ENCODE measurements at places on chromosomes 1 and 21.
A peak's percentile ranks its signal among the peaks of the same experiment; 100 is the strongest.

DNA sequence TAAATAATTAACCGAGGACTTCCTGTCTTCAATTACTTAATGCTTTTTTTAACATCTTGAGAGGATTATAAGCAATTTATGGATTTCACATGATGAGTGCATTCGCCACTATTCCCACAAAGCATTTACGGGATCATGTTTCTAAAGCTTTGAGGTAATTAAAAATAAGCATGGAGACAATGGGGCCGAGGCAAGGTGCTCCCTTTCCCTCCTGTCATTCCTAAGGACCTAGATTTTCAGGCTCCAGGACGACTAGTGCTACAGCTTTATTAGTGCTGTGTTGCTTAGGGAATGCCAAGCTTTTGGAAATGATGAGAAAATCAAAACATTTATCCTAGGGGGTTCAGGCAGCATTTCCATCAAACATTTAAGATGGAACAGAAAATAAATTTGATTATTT, 209.2 kb downstream of the KCTD3 start:
- DNase-seq, result peak; percentile 81

DNA sequence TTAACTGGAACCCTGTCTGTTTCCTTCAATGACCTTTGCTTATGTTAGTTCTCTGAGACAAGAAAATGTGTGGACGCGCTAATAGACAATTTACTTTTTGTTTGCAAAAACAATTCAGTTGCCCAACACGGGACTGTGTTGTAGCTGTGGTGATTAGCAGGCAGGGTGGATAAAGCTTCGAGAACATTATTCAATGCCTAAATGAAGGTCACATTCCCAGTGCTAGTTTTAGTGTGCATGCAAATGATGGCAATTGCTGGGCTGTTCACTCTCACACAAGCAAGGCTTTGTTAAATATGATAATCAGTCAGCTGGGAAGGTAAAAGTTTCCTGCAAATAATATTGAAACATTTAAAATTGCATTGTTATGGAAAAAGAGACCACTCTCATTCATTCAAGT, 188.4 kb downstream of the BACH1 start:
- no peak for DNase-seq

DNA sequence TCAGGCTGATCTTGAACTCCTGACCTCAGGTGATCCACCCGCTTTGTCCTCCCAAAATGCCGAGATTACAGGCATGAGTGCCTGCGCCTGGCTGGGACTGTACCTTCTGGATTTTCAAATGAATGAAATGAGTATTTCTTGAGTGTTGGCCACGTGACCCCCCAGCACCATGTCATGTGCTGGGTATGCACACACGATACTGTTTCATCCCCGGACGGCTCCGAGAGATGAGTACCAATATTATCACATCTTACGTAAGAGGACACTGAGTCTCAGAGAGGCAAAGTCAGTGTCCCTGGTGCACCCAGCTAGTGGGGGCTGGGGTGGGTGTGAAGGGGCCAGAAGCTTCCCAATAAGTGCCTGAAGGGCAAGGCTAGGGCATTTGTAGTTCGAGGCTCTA, 780 bp upstream of the CROCC start:
- no peak for DNase-seq

DNA sequence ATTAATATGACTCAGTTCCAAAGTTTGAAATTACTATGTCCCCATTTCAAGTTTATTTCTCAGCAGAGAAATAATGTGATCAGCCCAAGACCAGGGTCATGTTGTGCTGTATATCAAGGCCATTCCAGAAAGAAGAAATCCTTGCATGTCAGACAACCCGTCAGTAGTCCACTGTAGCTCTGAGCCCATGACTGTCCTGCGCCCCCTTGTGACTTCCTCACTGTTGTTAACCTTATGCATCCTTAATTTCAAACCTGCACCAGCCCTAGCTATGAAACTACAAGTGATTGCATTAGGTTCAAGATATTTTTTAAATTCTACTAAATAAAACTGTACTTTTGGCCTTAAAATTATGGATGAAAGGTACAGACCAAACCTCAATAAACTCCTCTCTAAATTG, 133.0 kb downstream of the LRRC7 start:
- peak; percentile 46 for DNase-seq

GRCh38 chr1:238409191-238409850, 518.6 kb upstream of the ZP4 start:
- no peak for DNase-seq

GRCh38 chr1:241225741-241226140, 131.3 kb downstream of the RGS7 start:
- DNase-seq, result no peak

GRCh38 chr1:223233410-223234169, 90.5 kb upstream of the TLR5 start:
- DNase-seq, result no peak

GRCh38 chr1:168629466-168629865, 53.1 kb downstream of the XCL1 start:
- DNase-seq, result no peak

- no peak for DNase-seq
Observed at GRCh38 chr21:15088488-15088887, 23.7 kb upstream of the NRIP1 start.

GRCh38 chr1:229991724-229992333, 75.2 kb upstream of the GALNT2 start:
- DNase-seq, result no peak

DNA sequence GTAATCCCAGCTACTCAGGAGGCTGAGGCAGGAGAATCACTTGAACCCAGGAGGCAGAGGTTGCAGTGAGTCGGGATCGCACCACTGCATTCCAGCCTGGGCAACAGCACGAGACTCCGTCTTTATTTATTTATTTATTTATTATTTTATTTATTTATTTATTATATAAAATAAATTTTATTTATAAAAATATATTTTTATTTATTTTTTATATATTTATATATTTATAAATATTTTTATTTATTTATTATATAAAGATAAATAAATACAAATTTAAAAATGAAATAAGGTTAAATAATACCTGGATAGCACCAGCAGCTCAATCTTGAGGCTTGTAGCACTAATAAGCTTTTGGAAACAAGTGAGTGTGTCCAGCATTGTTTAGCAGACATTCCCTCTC, 40.9 kb upstream of the SIM2 start:
- no peak for DNase-seq

GRCh38 chr1:63634471-63634870, 41.3 kb downstream of the PGM1 start:
- no peak for DNase-seq

- DNase-seq, result no peak
Observed at GRCh38 chr21:38289705-38290485, 33.1 kb downstream of the KCNJ15 start.
